ENCODE measurements at places on chromosomes 2 and 18.

DNA sequence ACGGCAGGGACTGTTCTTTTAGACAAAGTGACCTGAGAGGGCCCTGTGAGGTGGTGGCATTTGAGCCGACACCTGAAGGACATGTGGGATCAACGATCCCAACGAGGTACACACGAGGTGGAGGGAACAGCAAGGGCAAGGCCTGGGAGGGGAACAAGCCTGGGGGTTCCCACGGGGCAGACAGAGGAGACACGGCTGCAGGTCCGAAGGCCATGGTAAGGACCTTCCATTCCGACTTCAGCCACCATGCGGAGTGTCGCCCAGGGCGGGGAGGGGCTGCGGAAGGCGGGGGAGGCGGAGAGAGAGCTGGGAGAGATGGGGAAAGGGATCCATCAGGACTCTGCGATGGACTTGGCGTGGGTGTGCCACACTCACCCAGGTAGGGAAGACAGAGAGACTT lies 151.8 kb downstream of the HDAC4 start:
- no peak for DNase-seq

DNA sequence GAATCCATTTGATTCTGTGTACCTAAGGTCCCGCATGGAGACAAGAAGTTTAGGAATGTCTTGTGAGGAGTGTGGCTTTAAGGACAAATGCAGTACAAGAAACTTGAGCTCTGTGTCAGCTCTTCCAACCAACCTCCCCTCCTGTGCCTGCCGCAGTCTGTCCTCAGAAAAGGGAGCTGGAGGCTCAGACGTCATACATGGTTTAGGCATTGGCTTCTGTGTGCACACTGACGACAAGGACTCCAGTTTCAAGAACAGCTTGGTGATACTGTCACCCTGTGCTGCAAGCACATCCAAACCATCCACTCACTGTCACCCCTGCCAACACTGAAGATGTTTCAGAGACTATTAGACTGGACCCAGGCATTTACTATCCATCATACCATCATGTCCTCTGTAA lies 470.4 kb downstream of the IRS1 start:
- DNase-seq, result no peak

GRCh38 chr2:41972819-41973218 lies 75.0 kb upstream of the PKDCC start:
- DNase-seq, result no peak

- no peak for DNase-seq
Measured at GRCh38 chr2:12861344-12861930, 144.7 kb downstream of the TRIB2 start.

- no peak for DNase-seq
Measured at GRCh38 chr2:176729706-176730569, 460.7 kb downstream of the MTX2 start.

GRCh38 chr2:190636361-190636760 lies 12.5 kb upstream of the NAB1 start:
- no peak for DNase-seq

- DNase-seq, result no peak
Measured at GRCh38 chr2:20291106-20291564, 59.5 kb downstream of the PUM2 start.

DNA sequence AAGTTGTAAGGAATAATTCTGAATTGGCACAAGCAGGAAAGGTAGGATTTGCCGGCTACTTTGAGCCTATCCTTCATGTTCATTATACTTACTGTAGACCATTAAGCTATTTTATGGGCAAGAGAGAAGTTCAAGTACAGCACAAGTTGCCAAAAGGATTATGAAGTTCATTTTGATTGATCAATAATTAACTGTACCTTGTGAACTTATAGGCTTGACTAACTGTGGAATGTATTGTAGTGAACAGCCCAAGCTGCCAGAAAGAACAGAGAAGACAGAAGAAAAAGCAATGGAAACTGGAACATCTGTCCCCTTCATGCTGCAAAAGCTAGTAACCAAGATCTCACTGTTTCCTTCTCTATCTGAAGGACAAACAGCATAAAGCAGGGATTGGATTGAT lies 810.1 kb upstream of the ZEB2 start:
- DNase-seq, result no peak

GRCh38 chr2:6787376-6787775 lies 78.3 kb downstream of the CMPK2 start:
- DNase-seq, result no peak

DNA sequence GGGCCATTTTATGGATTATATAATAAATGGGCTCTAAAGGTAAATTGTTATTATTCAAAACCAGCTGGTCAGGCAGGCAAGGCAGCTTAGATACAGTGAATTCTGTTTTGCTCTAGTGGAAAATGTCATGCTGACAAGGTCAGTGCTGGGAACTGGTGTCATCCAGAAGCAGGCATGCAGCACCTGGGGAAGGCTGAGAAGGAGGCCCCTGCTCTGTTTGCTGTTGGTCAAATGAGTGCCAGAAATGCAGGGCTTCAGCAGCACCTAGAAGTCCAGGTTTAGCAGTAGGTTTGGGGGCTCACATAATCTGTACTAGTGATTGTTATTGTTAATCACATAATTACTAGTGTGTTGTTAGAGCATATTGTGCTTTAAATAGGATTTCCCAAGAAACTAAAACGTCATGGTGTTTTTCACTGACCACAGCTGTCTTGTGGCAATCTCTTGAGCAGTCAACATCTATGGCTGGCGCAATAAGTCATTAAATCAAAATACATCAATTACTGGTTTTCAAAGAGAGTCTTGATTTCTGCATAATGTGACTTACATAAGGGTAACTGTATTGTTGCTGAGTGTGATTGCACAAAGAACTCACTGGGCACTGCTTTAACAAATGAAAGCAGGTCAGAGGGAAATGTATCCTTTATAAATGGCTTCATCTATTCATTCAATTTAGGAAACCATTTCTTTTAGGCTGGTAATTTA lies 99.1 kb downstream of the MYO3B start:
- DNase-seq, result no peak

- DNase-seq, result no peak
Measured at GRCh38 chr2:43519643-43520221, 76.1 kb downstream of the THADA start.
